ENCODE measurements at places on chromosomes 7 and 10.

GRCh38 chr10:86828145-86828544 lies 71.7 kb downstream of the BMPR1A start:
- DNase-seq: no peak

GRCh38 chr10:120328647-120329046 lies 128.4 kb upstream of the PLPP4 start:
- no peak for DNase-seq

GRCh38 chr7:155593461-155594162 lies 47.3 kb upstream of the CNPY1 start:
- DNase-seq: no peak

GRCh38 chr7:67692425-67692824 lies 695.8 kb downstream of the TYW1 start:
- DNase-seq: no peak

DNA sequence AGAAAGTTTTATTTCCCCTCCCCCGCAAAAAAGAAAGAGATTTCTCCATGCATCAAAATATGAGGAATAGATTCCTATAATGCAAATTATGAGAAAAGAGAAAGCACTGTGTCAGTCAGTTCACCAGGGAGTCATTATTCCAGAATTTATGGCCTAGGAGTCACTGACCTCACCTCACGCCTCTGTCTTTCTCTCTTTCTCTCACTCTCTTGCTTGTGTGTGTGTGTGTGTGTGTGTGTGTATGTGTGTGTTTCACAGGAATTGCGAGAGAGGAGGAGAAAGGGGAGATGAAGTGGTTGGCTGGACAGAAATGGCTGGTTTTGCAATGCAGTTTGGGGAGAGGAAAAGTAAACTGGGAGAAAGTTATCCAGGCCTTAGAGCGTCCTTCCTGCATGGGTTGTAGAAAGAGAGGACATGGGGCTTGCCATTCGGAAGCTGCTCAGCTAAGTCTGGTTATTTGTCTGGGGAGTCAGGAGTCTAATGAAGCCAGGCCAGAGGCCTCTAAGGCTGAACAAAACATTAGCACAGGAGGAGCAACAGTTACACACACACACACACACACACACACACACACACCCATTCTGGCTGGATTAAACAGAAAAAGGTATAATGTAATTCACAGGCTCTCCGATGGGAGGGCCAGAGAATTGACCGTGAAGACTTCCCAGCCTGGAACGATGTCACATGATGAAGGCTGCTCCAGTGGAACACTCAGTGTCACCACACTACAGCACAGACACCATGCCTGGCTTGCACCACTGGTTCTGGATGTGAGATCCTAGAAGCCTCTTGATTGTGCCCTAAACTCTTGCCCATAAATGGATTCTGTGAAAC lies 12.8 kb upstream of the FFAR4 start:
- no peak for DNase-seq

DNA sequence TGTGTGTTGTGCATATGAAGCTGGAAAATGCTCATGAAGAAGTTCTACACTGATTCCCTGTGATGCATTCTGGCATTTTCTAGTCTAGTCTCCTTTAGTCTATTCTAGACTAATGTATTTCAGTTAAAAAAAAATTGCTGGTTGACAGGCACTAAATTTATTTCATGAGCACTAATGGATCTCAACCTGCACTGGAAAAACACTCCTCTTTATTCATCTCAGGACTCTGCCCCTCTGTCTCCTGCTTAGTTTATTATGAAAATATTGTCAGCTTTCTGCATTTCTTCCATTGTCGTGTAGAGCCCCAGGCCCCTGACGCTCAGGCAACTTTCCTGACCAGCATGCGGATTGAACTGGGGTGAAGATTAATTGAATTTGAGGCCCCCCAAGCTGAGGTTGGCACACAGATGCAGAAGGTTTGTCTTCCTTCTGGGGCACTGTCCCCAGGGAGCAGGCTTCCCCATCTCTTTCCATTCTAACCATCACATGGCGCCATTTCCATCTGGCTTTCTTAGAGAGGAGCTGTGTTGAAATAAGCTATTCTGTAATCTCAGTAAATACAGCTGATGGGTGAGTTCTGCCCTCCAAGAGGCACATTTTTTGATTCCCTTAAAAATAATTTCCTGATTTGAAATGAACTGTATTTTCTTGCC lies 128.7 kb downstream of the INSYN2A start:
- DNase-seq: no peak

- DNase-seq: no peak
These were observed 304.5 kb upstream of the IMMP2L start for GRCh38 chr7:111866787-111867186.

DNA sequence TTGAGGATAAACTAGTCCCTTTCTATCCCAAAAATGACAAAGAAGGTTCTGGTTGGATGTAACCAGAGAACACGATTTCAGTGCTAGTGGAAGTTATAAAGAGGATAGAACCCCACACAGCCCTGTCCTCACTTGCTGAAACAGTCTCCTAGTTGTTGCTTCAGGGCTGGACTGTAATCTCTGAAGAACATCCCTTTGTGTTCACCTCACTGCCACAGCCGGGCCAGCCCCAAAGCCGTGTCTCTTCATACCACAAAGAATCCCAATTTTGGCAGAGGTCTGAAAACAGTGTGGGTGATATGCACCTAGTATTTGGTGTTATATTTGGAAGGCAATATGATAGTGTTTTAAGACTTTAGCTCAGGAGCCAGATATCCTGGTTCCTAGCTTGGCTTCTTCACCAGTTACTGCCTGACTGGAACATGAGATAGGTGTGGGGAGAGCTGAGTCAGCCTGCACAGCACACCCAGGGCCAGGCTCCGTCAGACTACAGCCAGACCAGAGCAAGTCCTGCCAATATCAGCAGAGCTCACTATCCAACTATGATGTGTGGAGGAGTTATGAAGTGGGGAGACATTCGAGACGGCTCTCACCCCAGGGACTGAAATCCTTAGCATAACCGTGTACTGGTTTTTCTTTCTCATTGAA lies 21.2 kb downstream of the CYP3A4 start:
- no peak for DNase-seq

- no peak for DNase-seq
These were observed 80.3 kb upstream of the ARID5B start for GRCh38 chr10:61821153-61821552.

- peak; percentile 56 for DNase-seq
These were observed 158.8 kb downstream of the SKAP2 start for GRCh38 chr7:26705567-26705966.

- DNase-seq: no peak
These were observed 177.9 kb downstream of the PLXNA4 start for GRCh38 chr7:132398253-132398925.

- no peak for DNase-seq
These were observed 1.4 kb downstream of the PPP1R17 start for GRCh38 chr7:31688372-31688771.

- no peak for DNase-seq
These were observed 604.0 kb downstream of the INHBA start for GRCh38 chr7:41098846-41099245.

DNA sequence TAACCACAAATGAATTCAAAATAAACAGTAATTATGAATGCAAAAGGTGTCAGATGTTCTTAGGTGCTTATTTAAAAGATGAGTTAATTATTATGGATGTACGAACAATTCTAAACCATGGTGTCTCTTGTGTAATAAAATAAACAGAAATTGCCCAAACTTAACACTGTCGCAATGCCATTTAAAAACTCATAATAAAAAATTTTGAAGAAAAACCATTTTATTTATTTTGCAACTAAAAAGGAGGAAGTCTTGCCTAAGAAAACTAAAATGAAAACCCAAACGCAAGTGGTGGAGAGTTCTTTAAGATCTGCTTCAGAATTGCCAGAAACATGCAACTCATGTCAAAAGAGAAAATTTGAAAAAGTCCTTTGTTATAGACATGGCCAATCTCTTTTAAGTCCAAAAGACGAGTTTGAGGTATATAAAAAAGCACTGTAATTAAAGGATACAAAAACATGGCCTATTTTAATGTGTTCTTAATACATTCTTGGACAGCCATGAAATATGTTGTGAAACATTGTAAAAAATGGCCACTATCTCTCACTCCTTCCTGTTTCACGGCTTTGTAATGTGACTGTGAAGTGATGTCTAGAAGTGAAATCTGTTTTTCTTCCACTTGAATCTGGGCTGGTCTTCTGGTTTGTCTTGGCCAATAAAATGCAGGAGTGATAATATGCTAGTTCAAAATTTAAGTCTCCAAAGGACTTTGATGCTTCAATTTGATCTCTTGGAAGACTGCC lies 322.9 kb downstream of the PRPF18 start:
- DNase-seq: no peak

DNA sequence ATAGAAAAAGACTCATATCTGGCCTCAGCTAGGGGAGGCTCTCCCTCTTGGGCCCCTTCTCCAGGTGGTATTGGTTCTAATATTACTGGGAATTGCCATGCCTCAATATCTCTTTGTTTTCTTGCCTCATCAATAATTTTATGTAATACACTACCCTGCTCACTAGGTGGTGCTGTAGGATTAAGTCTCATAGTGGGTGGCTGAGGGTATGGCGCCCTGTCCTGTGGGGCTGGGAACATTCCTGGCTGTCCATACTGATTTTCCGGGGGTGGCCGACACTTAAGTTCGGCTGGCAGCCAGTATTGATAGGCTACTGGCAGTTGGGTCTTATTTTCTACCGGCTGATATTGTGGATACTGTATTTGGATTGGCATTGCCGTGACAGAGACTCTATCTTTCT lies 9.0 kb upstream of the TAS2R3 start:
- DNase-seq: no peak

- no peak for DNase-seq
These were observed 296.9 kb downstream of the ETV1 start for GRCh38 chr7:13692548-13692947.

DNA sequence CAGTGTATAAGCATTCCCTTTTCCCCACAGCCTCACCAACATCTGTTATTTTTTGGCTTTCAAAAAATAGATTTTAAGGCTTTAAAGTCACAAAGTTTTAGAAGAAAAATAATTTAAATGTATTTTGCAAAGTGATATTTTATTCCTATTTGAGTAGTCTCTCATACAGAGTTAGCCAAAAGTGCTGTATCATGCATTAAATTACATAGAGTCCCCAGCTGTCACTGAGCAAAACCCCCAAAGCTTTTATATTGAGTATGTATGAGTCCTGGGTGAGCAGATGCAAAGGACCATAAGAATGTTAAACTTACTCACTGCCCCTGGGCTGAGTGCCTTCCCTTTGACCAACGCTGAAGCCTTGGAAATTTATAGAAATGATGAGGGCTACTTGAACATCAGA lies 70.4 kb upstream of the PTN start:
- no peak for DNase-seq
